ENCODE measurements at places on chromosomes 5 and 9.

DNA sequence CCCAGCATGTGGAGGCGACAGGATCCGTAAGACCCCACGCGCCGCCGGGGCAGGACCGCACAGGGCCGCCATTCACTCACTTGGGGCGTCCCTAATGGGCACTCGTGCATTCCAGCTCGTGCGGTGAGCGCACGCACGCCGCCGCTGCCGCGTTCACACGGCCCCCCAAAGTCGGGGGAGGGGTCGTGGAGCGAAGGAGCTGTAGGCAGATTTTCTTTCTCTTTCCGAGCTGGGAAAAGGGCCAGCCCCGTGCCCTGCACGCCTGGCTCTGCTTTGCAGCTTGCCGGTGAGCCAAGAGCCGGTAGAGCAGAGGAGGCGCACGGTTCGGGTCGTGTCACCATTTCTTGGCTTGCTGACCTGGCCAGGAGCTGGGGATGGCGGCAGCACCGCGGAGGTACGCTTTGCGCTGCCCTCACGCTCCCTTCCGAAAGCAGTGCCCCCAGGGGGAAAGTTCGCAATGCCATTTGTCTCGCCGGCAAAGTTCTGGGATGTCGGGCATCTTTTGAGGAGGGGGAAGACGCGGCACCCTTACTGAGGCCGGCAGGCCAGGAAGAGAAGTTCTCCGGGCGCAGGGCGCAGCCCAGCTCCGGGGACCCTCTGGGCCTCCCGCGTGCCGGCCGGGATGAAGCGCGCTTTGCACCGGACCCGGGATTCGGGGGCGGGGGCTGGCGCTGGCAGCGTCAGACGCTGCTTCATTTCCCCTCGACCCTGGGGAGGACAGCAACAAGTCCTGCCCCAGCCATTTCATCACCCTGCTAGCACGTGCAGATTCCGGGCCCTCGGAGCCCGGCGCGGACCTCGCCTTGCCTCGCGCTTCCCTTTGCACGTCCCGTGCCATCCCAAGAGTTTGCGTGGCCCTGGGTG lies 898 bp downstream of the STC2 start:
- no peak for DNase-seq

GRCh38 chr5:58327289-58327688 lies 132.6 kb downstream of the PLK2 start:
- DNase-seq, result no peak

DNA sequence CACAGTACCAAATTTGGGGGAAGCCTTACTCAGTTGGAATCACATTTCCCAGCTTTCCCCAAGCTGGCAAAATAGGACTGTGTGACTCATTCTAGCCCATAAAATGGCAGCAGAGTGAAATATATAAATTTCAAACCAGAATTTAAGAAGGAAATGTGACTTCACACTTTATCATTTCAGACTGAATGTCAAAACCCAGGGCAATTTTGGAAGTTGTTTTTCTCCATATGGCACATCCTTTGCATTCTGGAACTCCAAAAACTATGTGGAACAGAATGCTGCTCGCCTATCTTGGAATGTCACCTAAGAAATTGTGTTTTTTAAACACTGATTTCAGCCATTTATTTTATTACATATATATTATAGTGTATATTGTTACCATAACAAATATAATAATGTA lies 424.7 kb upstream of the ST8SIA4 start:
- no peak for DNase-seq

DNA sequence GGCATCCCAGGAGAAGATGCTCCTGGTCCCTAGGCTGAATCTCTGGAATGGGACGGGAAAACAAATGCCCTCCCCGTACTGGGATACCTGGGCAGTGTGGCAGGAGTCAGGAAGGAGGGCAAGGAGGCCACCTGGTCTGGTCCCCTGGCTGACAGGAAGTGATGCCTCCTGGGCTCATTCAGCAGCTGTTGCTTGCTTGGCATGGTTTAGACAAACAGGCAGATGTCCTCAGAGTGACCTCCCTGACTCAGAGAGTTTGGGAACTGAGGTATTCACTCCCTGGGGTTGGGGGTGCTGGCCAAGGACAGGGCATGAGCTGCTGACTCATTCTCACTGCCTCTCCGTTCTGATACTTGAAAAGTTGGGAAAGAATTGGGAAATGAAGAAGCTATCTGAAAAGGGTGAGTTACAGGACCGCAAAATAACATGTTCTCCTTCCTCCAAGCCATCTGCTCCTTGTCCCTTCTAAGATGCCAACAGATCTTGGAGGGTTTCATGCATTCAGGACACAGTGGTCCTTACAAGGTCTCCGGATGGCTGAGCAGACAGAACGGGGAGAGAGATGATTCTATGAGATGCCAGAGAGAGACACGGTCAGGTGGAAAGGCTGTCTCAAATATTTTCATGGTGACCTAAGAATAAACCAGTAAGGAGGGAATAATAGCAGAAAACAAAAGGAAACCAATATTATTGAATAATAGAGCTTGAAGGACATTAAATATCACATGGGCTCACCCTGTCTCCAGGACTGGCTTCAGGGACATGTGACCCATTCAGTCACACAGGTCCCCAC lies 534.5 kb downstream of the BNC2 start:
- DNase-seq, result no peak

DNA sequence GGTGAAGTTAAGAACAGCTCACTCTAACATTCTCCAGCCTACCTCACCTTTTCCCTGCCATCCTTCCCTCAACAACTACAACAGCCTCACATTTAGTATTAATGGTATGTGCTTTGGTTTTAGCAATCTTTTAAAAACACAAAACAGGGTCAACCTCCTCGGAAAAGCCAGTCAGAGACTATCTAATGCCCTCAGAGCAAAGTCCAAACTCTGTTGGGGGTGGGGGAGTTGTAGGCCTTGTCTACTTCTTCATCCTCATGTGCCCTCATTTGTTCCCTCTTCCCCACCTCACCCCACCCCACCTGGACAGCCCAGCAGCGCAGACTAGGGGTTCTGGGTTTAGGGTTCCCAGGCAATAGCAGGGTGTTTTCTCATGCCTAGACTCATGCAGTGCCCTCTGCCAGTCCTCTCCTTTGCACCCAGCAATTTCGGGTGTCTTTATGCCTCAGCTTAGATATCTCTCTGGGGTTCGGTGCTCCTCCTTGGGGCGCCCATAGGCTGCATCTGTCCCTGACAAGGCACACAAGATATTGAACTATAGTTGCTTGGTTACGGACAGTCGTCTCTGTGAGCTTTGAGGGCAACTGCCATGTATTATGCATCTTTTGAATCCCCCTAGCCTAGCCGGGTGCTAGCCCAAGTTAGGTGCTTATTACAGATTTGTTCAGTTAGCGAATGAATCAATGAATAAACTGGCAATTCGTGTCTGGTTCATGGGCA lies 762 bp upstream of the TCOF1 start:
- DNase-seq, result no peak

- DNase-seq, result no peak
Measured at GRCh38 chr5:33531824-33532223, 91.1 kb downstream of the TARS1 start.

DNA sequence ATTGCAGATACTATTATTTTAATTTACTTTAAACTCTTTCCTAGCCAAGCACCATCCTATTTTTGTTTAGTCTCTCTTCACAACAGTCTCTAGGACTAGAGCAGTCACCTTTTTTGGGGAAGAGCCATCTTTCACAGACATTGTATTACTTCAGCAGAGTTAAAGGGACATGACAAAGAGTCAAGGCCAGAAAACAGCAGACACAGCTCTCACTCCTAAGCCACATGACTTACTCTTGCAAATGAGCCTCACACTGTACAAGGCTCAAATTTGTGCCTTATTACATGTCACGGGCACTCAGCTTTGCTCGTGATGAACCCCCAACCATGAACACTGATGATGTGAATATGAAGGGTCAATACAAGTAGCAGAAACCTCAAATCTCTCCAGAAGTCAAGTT lies 104.3 kb downstream of the ZNF608 start:
- DNase-seq, result no peak

DNA sequence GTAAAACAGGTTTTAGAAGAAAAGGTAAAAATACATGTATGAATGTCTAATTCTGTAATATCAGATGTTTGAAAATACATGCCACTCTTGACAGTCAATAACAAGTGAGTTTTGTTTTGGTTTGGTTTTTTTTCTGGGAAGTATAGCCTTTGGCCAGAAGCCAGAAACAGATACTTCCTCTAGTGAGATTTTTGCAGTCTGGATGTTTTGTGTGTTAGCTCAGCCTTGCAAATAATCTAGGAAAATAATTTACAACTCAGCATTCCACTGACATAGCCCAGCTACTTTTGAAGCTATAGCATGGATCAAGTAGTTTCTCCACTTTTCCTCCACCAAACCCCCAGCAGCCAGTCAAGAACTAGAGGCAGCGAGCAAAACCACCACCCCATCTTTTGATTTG lies 56.7 kb downstream of the SLC1A1 start:
- peak; percentile 19 for DNase-seq

GRCh38 chr5:133821889-133822288 lies 146.5 kb downstream of the C5orf15 start:
- no peak for DNase-seq

- DNase-seq, result no peak
Measured at GRCh38 chr9:6247266-6247665, 31.7 kb downstream of the IL33 start.

DNA sequence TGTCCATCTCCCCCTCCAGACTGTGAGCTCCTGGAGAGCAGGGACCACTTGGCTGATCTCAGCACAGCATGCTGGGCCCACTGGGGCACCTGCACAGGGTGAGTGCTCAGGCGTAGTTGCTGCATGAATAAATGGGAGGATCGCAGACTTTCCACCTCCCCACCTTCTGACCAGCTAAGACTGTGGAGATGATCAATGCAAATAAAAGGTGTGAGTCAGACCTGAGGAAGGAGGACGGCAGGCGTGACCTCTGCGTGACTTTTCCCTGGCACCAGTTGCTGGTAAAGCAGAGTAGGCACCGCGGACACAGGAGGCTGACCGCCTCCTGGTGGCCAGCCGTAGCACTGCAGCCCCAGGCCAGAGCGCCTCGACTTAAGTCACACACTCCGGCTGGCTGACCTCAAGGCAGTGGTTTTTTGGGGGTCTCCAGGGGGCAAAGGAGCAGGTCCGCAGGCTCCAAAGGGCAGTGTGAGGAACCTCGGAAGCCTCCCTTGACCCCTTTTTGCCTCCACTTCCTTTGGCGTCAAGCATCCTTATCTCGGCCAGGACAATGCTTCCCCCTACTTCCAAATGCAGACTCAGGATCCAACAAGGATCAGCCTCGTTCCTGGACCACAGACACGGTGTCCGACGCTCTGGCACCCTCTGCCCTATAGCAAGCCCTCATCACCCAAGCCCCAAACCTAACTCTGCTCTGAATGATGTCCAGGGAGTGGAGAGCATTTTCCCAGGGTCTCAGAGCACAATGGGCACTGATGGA lies 12.7 kb upstream of the TDRD7 start:
- DNase-seq, result peak; percentile 24

DNA sequence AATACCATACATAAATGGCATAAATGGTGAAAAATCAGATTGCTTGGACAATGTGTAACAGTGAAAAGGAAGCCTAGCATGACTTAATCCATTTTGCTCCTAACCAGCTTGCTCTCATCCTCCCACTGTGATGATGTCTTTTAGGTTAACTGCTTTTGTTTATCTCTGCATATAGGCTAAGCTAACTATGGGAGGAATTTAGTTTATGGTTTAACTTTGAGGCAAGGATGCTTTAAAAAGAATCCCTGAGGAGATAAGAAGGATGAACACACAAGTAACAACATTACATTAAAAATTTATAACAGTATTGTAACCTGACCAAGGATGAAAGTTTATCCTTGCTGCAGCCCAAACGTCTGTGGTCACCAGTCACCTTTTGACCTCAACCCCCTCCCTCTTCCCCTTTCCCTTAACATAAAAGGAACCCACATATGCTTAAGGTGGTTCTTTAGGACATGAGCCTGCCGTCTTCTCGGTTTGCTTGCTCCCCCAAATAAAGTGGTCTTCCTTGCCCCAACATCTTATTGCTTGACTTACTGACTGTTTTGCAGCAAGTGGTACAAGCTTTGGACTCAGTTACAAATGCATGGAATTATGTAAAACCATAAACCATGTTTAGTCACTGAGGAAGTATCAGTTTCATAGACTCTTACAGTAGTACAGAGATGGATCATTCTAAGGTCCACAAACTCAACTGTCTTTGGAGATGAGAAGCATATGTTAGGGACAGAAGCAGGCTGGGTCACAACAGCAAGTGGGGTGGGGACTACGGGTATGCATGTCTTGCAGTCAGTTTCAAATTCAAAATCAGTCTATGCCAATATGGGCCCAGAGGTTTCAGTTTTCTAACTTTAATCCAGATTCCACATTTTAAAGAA lies 31.3 kb downstream of the AGXT2 start:
- DNase-seq, result no peak

GRCh38 chr9:137049544-137050449 lies 3.8 kb upstream of the NPDC1 start:
- DNase-seq, result no peak

GRCh38 chr9:115680231-115680630 lies 473.4 kb upstream of the PAPPA start:
- DNase-seq, result no peak

- no peak for DNase-seq
Measured at GRCh38 chr5:154384480-154385235, 61.1 kb upstream of the SAP30L start.

GRCh38 chr9:92620845-92621244 lies 49.1 kb downstream of the IPPK start:
- no peak for DNase-seq

DNA sequence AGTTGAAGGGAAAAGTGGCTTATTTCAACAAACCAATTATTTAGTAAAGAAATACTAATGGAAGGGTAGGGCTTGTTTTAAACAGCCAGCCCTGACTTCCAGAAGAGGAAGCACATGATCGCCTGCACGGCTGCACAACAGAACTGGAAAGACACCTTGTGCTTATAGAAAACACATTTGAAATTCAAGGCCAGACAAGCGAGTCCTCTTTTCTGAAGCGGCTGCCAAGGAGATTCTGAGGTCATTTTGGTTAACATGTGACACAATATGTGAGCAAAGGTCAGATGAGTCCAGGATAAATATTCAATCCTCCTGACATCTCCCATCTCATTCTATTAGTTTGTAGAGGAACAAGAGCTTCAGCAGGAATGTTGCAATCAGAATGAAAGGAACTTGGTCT lies 461.4 kb upstream of the ST8SIA4 start:
- no peak for DNase-seq

- DNase-seq, result peak; percentile 19
Measured at GRCh38 chr5:125257057-125257972, 510.9 kb upstream of the ZNF608 start.
